ENCODE measurements at places on chromosomes 12 and 14.

GRCh38 chr14:56195704-56196103 lies 77.5 kb downstream of the PELI2 start:
- no peak for DNase-seq

DNA sequence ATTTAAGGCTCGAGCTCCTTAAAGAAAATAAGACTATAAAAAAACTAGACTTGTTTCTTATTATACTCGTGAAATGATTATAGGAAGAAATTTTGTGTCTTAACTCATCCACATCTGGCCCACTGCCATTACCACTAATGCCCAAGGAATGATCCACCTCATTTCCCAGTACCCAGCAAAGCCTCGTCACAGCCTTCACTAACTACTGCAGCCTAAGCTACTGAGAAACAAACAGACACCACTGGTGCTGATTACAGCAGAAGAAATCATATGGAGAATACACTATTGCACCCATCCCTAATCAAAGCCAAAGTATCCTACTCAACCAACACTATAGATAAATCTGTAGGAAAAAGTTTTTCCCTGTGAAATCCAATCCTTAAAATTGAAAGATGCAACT lies 205.3 kb upstream of the NAV3 start:
- no peak for DNase-seq

- no peak for DNase-seq
Observed at GRCh38 chr12:24307716-24308335, 358.4 kb upstream of the SOX5 start.

- DNase-seq, result no peak
Observed at GRCh38 chr12:2035431-2036055, 17.2 kb upstream of the CACNA1C start.

GRCh38 chr12:84995641-84996040 lies 40.4 kb downstream of the TSPAN19 start:
- DNase-seq, result no peak

GRCh38 chr12:16094437-16094836 lies 183.0 kb downstream of the SLC15A5 start:
- DNase-seq, result no peak

DNA sequence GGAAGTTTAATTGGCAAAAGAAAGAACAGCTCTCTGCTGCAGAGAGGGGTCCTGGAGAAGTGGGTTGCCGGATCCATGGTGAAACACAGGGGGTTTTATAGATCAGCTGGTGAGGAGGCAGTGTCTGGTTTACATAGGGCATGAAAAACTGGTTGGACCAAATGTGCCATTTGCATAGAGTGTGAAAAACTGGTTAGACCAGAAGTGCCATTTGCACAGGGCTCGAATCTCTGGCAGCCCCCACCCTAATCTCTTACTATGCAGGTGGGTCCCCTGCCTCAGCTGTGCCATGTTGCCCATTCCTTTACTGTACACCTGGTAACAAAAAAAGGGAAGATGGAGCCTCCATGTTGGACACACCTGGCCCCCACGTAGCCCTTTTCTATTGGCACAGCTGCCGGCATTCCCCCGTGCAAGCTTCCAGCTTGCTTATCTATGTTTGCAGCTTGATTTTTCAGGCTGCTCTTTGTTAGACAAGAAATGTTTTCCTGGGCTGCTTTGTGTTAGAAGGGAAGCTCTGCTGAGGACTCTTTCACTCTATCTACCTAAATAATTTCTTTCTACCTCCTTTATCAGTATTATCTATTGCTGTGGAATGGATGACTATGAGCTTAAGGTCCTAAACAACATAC lies 61.1 kb upstream of the TMEM132D start:
- DNase-seq, result no peak

DNA sequence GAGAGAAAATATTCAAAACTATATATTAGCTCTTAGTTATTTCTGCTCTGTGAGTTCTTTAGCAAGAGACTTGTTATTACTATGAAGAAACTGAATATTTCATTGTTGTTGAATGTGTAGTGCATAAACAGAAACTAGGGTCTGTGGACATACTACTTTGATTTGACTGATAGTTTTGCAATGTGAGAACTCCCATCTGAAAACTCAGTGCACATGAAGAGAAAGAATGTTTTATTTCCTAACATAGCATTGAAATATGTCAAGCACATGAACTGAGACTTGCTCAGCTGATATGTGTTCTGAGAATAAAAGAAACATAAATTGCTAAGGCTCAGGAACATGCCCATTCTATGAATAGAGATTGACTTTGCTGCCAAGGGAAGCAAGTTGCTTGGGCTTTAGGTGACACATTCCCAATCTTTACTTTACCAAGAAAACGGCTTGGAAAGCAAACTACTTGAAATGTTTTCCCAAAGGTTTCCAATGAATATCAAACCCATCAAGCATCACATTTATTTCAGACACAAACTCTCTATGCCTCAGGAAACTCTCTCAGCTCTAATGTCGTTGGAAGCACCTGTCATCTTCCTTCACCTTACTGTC lies 290.4 kb downstream of the SLC16A7 start:
- no peak for DNase-seq

- no peak for DNase-seq
Observed at GRCh38 chr12:13071305-13072280, 27.4 kb downstream of the FAM234B start.

- no peak for DNase-seq
Observed at GRCh38 chr12:105233041-105233905, 2.7 kb downstream of the APPL2 start.

DNA sequence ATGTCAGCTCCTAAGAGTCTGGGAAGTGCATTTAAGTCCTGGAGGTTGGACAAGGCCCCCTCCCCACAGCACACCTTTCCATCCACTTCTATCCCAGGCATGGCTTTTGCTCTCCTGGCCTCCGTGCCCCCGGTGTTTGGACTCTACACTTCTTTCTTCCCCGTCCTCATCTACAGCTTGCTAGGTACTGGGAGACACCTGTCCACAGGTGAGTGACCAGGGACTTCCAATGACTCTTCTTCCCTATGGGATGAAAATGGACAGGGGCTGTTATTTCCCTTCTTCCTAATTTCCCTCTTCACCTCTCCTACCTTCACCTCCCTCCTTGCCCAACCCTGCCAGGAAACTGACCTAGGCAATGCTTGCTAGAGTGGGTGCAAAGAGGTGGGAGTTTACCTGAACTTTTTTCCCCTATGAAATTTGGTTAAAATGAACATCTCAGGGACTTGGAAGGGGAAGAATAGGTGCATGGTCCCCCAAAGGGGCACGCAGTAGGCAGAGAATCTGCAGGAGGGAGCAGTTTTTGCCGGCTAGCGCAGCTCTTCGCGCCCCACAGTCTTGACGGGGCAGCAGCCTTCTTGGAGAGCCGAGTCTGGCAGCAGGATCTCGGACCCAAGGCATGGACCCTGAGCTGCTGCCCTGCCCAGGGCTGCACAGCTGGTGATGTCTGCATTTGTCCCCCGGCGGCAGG lies 9.2 kb downstream of the ARHGEF25 start:
- DNase-seq, result no peak

GRCh38 chr14:75822522-75823141 lies 159.2 kb downstream of the TGFB3 start:
- DNase-seq, result no peak

Data from stimulated activated naive CD8-positive, alpha-beta T cell treated with anti-CD3 and anti-CD28 coated beads, Interleukin-15, amount 100 ng/mL, for 72 hours (primary cell).